Esophagus squamous epithelium (tissue), 5 donors: ENCODE measurements at places on chromosomes 1 and 21. TPM values are rescaled to one million over a fixed set of nuclear protein-coding genes. Genes with fewer than 3 reads are reported as not detected.

- no peaks in the 10 kb centered on the region for H3K4me1 ChIP-seq
- H3K36me3 ChIP-seq = peaks cover 98% of the 10 kb centered on the region
- no peak overlapping the region for H3K27ac ChIP-seq
- H3K27me3 ChIP-seq = no peaks in the 10 kb centered on the region
These were observed 27.2 kb downstream of the MX1 start for GRCh38 chr21:41453198-41453597.

GRCh38 chr1:37813529-37814145 lies 5.6 kb upstream of the YRDC start:
- no peaks in the 10 kb centered on the region for H3K4me1 ChIP-seq
- no peaks in the 10 kb centered on the region for H3K27me3 ChIP-seq
- no peak for DNase-seq
- no peak overlapping the region for H3K27ac ChIP-seq
- H3K4me3 ChIP-seq = no peak overlapping the region

Gene TACSTD2
- 1,522 TPM for total RNA-seq

GRCh38 chr1:13543451-13544220 lies 29.8 kb upstream of the LRRC38 start:
- no peaks in the 10 kb centered on the region for H3K27me3 ChIP-seq
- no peak overlapping the region for H3K4me3 ChIP-seq
- no peak for DNase-seq
- peaks cover 23% of the 10 kb centered on the region for H3K4me1 ChIP-seq
- H3K36me3 ChIP-seq = no peaks in the 10 kb centered on the region

Gene KIF21B
- 1.3 TPM for total RNA-seq

DNA sequence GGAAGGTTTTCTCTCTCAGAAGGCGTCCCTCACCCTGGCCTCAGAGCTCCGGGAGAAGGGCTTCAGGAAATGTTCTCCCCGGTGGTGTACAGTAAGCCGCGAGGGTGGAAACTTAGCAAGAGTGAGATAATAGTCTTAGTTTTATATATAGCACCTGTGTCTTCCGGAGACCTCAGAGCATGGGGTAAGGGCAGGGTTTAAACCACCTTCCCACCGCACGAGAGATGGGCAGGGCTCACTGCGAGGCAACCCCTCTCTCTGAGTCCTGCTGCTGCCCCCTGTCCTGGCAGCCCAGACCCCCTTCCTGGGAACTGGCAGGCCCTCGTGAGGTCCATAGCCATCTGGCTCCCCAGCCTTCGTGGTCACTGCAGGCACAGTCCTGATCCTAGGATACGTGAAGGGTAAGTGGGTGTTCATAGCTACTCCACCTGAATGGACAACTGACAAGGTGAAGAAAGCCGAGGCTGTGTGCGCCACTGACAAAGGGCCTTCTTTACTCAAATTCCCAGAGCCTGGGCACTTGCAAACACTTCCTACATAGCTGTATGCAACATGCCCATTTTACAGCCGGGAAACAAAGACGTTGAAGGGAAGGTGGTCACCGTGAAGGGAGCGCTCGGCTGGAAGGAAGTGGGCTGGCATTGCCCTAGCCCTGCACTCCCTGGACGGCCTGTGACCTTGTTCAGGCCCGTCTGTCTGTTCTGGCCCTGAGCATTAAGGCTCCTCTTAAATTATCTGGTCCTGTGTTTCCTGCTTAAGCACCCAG lies 26.9 kb downstream of the ITPKB start:
- peak overlapping the region; percentile 77 for H3K27ac ChIP-seq
- no peaks in the 10 kb centered on the region for H3K27me3 ChIP-seq
- H3K36me3 ChIP-seq = peaks cover 11% of the 10 kb centered on the region
- H3K4me3 ChIP-seq = no peak overlapping the region

Gene ST6GALNAC5
- total RNA-seq = 0.27 TPM

DNA sequence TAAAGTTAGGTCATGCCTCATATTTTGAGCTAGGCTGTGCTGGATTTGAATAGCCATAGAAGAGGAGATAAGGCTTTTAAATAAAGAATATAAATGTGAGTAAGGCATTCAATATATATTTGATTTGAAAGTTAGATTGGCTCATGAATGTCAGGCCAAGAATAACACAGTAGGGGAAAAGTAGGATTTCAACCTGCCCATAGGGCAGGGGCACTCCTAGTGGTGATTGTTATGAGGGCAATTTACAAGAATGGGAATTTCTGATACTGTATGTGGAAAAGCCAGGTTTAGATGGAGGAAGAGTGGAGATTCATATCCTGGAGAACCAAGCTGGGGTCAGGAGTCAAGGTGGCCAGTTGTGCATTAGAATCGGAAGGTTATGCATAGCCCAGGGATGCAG lies 74.9 kb downstream of the DNAH14 start:
- H3K27me3 ChIP-seq = no peaks in the 10 kb centered on the region
- no peak overlapping the region for H3K27ac ChIP-seq
- no peak for DNase-seq
- no peaks in the 10 kb centered on the region for H3K4me1 ChIP-seq

Gene MLLT11
- total RNA-seq = 1.1 TPM

GRCh38 chr1:59138402-59138801 lies 158.5 kb upstream of the FGGY start:
- no peak for DNase-seq
- no peaks in the 10 kb centered on the region for H3K36me3 ChIP-seq
- peak overlapping the region; percentile 31 for H3K27ac ChIP-seq
- peaks cover 29% of the 10 kb centered on the region for H3K4me1 ChIP-seq
- no peak overlapping the region for H3K4me3 ChIP-seq

DNA sequence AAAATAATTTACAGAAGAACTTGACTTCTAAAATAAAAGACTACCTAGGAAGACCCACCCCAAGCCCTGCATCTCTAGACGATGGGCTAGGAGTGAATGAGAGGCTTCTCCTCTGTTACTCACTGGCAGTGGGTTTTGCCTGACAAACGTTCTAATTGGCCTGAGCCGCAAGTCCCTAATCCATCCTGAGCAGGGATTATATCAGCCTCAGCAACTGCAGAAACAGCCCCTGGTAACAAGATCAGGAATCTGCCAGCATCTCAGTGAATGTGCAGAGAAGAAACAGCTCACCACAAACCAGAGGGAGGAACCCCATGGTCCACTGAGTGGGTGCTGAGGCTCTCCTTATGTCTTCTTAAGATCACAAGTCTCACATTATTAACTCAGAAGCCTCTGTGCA lies 240.6 kb downstream of the BRINP2 start:
- no peaks in the 10 kb centered on the region for H3K36me3 ChIP-seq
- H3K4me3 ChIP-seq = no peak overlapping the region
- H3K27me3 ChIP-seq = no peaks in the 10 kb centered on the region
- no peak for DNase-seq
- no peak overlapping the region for H3K27ac ChIP-seq

Gene S100B
- 8.2 TPM for total RNA-seq

Gene CNKSR1
- 20.8 TPM for total RNA-seq

- peak overlapping the region; percentile 34 for H3K27ac ChIP-seq
- peaks cover 28% of the 10 kb centered on the region for H3K27me3 ChIP-seq
- H3K4me1 ChIP-seq = peaks cover 17% of the 10 kb centered on the region
- DNase-seq = no peak
These were observed 21.3 kb upstream of the PRSS38 start for GRCh38 chr1:227793948-227794816.

DNA sequence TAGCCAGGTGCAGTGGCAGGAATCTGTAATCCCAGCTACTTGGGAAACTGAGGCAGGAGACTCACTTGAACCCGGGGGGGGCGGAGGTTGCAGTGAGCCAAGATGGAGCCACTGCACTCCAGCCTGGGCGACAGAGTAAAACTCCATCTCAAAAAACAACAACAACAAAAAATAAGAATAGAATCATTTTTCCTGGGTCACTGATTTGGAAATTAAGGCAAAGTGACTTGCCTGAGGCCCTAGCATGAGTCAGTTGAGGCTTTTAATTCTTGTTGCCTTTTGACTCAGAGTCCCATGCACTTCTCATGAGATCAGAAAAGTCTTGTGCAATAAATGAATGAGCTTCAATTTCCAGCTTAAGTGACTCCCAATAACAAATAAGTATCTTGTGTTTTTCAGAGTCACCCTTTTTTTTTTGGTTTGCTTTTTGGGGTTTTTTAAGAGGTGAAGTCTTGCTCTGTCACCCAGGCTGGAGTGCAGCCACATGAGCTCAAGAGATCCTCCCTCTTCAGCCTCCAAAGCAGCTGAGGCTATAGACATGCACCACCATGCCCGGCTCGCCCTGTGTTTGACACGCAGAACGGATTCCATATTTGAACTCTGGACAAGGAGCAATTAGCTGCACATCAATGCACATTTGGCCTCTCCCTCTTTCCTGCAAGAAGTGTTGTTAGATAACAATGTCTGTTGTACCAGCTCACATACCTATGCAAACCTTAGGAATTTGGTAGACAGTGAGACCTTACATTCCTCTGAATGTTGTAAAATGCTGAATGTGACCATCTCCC lies 3.4 kb upstream of the PLEKHM2 start:
- H3K4me3 ChIP-seq = no peak overlapping the region
- H3K27ac ChIP-seq = peak overlapping the region; percentile 98
- H3K36me3 ChIP-seq = no peaks in the 10 kb centered on the region
- H3K4me1 ChIP-seq = peaks cover 56% of the 10 kb centered on the region

Gene NOTCH2NLA
- 29.3 TPM for total RNA-seq

Gene CLCA1
- total RNA-seq = not detected

DNA sequence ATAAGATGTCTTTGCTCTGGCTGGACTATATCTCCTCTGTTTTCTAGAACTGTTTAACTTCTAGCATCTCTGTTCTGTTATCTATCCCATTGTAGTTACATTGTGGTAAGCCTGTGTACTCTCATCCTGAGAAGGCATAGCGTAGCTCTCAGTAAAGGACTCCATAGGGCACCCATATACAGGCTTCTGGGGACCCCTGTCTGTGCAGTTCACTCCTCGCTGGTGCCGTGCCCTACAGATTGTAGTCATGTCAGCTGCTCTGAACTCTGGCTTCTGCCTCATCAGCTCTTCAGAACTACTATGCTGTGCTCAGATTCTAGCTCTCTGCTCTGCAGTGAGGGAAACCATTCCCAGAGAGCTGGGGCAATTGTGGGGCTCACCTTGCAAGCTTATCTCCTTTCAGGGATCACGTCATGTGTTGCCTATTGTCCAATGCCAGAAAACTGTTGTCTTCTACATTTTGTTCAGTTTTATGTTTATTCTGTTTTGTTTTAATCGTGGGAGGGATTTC lies 181.3 kb upstream of the USP24 start:
- DNase-seq = no peak
- no peak overlapping the region for H3K4me3 ChIP-seq

Gene PIGR
- not detected for total RNA-seq

GRCh38 chr1:2476061-2476999 lies at the start of gene PLCH2:
PLCH2 (plus strand) TSS chr1:2476289; CDS start chr1:2476589, 300 bp downstream.
- no peak within 1 kb of the TSS for H3K27ac ChIP-seq
- H3K36me3 ChIP-seq = no peaks in the 10 kb centered on the region
- no peak for DNase-seq
- H3K4me3 ChIP-seq = no peak within 1 kb of the TSS

Gene C1QC
- 11.2 TPM for total RNA-seq

DNA sequence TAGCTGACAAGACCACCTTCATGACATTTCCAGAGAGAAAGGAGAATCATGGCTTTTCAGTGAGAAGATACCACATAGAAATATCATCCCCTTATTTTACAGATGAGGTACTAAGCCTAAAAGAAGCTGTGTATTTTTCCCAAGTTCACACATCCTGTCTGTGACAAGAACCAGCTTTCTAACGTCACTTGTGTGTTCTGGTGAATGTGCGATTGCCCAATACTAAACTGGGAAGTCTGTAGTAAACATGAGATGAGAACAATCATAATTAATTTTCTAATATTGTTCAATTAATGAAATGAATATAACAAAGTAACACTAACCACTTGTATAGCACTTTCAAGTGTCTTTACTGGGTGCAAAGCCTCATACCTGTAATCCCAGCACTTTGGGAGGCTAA lies 46.0 kb downstream of the PTGER3 start:
- H3K4me3 ChIP-seq = no peak overlapping the region
- no peak overlapping the region for H3K27ac ChIP-seq
- no peaks in the 10 kb centered on the region for H3K36me3 ChIP-seq
- no peak for DNase-seq

- H3K27ac ChIP-seq = no peak overlapping the region
- H3K27me3 ChIP-seq = no peaks in the 10 kb centered on the region
- H3K4me1 ChIP-seq = peaks cover 40% of the 10 kb centered on the region
- H3K36me3 ChIP-seq = peaks cover 43% of the 10 kb centered on the region
- no peak overlapping the region for H3K4me3 ChIP-seq
These were observed 38.7 kb downstream of the DSTYK start for GRCh38 chr1:205172729-205173366.

DNA sequence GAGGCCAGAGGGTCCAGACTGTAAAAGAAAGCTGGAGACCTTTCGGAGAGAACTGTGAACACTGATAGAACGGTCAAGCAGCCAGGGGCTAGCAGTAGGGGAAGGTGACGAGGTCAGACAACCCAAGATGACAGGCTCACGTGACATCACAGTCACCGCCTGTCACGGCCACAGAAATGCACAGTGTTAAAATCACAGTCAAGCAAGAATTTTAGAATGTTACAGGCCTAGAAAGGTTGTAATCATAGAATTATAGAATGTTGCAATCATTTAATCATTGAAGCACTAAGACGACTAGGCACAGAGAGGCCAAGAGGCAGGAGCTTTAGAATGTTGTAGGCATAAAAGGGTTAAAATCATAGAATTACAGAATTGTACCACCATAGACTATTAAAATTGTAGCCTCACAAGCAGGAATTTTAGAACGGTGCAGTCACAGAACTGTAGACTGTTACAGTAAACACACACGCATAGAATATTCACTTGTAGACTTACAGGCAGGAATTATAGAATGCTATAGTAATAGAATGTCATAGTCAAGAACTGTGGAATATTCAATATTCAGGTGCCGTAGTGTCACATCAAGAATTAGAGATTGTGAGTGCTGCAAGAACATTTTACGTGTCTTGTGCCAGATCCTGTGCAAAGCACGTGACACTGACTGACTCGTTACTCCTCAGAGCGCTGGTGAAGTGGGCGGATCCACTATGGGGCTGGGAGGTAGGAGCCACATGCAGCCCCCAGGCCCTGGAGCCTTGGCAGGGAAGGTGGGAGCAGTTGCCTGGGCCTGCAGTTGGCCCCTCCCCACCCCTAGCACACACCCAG lies 118.1 kb downstream of the EPHB2 start:
- no peak for DNase-seq
- H3K4me3 ChIP-seq = no peak overlapping the region
- no peaks in the 10 kb centered on the region for H3K27me3 ChIP-seq
- no peaks in the 10 kb centered on the region for H3K36me3 ChIP-seq
- H3K27ac ChIP-seq = peak overlapping the region; percentile 65
- peaks cover 56% of the 10 kb centered on the region for H3K4me1 ChIP-seq

DNA sequence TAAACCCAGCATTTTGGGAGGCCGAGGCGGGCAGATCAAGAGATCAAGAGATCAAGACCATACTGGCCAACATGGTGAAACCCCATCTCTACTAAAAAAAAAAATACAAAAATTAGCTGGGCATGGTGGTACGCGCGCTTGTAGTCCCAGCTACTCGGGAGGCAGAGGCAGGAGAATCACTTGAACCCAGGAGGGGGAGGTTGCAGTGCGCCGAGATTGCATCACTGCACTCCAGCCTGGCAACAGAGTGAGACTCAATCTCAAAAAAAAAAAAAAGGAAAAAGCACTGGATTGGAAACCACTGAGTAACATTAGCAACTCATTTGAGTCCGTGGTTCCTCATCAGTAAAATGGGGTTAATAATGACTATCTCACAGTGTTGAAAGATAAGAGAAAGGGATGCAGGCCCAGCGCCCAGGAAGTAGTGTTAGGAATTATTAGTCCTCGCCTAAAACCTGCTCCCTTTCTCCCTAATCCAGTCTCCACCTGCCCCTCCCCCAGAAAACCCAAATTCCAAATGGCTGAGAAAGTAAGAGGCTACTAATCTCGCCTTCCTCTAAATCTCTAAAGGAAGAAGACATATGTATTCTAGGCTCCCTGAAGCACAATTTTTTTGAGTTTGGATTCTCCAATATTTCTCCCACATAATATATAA lies 49.5 kb downstream of the RHBG start:
- peaks cover 19% of the 10 kb centered on the region for H3K27me3 ChIP-seq
- H3K4me3 ChIP-seq = no peak overlapping the region
- H3K27ac ChIP-seq = no peak overlapping the region
- peaks cover 34% of the 10 kb centered on the region for H3K4me1 ChIP-seq
